ENCODE measurements at places on chromosomes 6 and 20. TPM values are rescaled to one million over a fixed set of nuclear protein-coding genes. Genes with fewer than 3 reads are reported as not detected.

GRCh38 chr6:27138837-27139755, 108.4 kb upstream of the PRSS16 start:
- peak; percentile 97 for DNase-seq

The SRXN1 gene
- 26.6 TPM for total RNA-seq

DNA sequence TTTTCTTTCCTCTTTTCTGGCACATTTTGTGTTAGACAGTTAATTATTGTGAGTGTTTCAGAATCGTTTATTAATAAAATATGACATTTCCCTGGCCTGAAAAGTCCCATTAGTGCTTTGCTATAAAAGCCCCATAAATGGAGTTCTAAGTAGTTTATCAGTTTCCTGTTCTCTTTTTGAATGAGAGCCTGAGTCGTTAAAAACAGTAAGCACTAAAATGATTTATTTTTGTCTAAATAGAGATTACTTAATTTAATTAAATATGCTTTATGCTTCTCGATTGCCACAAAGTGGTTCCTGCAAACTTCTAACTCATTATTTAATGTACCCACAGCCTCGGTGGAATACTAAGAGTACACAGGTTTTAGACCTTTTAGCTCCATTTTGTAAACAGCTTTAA, 577.9 kb downstream of the C6orf118 start:
- no peak for DNase-seq

DNA sequence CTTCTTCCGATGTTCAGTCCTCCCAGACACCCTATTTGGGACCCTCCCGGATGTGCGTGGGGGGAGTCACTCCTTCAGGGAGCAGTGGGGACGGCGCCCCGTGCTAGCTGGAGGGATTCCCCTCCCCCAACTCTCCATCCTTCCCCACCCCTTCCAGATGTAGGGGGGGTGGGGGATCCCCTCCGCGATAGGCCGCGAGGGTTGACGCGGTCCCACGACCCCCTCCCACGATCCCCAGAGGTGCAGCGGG, 548 bp downstream of the GNL1 start:
- no peak for DNase-seq

The GLP1R gene
- total RNA-seq: 3.7 TPM

- no peak for DNase-seq
Measured at GRCh38 chr6:135129136-135129856, 51.8 kb upstream of the MYB start.

DNA sequence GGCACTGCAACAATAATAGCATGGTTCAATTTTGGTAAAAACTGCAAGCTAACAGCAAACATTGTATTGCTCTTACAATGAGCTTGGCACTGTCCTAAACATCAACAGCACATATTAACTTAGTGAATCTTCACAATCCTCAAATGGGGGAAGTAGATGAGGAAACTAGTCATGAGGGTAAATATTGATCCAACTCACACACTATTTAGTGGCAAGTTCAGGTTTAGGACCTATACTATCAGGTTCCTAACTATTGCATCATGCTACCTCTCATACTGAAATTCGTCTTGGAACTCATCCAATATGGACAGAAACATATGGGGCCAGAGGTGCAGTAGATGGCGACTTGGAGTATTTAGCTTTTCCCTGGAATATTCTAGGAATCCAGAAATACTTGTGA, 34.2 kb downstream of the FKBP1C start:
- DNase-seq: no peak

GRCh38 chr20:64159711-64160110, 4.5 kb upstream of the MYT1 start:
- DNase-seq: no peak

The SLC35D3 gene
- 1.5 TPM for total RNA-seq

GRCh38 chr20:50409495-50409894, 100.7 kb upstream of the PTPN1 start:
- DNase-seq: no peak

DNA sequence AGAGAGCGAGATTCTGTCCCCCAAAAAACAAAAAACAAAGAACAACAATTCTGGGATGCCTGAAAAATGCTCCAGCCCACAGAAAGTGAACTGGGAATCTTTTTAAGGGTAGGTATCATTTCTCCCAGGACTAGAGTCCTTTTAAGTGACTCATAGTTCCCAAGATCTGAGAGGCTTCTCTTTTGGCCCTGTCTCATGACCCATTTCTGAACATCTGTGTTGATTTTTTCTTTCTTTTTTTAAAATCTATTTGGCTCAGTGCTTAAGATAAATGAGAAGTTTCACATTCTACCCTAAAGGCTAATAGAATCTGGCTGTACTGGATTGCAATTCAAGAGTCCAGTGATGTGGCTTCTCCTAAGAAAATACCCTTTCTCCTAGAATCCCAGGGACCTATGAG, 217.6 kb upstream of the FOXQ1 start:
- DNase-seq: no peak

DNA sequence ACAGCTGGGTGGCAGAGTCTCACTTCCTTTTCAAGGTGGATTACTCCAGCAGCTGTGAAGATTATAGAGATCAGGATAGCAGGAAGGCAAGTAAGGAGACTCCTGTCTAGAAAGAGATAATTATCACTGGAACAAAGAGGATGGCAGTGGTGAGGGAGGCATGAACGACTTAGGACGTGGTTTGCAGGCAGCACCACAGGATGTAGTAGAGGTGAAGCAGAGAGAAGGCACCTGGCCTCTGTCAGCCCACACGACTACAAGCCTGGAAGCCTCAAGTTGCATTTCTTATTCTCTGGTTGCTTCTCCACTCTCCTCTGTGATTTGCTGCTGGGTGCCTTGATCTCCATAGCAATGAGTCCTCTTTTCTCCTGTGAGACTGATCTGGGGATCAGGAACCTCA, 62.7 kb downstream of the TSHZ2 start:
- no peak for DNase-seq

GRCh38 chr20:20366876-20367574, 879 bp upstream of the INSM1 start:
- DNase-seq: peak; percentile 75

DNA sequence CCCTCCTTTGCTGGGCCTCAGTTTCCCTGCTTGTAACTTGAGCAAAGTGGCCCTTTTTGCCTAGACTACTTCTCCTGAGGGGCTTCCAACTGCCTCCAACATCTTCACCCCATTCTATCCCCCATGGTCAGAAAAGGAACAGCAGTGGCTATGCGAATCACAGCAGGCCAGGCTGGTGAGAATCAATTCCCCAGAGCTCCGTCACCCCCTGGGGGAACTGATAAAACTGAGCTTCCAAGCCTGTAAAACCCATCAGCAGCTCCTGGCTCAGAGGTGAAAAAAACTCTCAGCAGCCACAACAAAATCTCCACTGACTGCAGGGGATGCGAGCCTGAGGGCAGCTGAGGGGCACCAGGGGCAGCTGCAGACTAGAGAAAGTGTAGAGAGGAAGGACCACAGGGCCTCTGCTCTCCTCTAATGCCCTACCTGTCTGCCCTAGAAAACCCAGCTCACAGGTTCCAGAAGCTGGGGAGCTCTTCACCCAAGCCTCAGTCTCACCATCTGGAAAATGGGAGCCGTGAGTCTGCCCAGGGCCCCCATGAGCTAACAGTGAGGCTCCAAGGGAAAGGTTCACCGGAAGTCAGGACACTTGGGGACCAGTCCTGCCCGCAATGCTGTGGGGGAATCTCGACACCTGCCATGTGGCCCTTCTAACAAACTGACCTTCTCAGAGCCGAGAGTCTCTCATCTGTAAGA, 120.6 kb downstream of the GRM4 start:
- DNase-seq: no peak

The C6orf15 gene
- total RNA-seq: not detected

The MAP7 gene
- total RNA-seq: 47.8 TPM

DNA sequence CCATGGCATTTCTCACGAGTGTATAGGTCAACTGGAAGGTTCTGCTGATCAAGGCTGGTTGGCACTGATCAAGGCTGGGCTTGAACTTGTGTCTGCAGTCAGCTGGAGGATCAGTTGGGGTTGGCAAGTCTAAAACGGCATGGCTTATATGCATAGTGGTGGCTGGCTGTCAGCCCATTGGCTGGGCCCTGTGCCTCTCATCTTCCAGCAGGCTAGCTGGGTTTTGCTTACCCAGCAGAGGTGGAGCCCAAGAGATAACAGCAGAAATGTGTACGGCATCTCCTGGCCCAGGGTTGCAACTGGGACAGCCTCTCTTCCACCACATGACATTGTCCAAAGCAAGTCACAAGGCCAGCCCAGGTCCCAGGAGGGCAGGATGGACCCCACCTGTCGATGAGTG, 158.2 kb downstream of the BMP7 start:
- DNase-seq: no peak

DNA sequence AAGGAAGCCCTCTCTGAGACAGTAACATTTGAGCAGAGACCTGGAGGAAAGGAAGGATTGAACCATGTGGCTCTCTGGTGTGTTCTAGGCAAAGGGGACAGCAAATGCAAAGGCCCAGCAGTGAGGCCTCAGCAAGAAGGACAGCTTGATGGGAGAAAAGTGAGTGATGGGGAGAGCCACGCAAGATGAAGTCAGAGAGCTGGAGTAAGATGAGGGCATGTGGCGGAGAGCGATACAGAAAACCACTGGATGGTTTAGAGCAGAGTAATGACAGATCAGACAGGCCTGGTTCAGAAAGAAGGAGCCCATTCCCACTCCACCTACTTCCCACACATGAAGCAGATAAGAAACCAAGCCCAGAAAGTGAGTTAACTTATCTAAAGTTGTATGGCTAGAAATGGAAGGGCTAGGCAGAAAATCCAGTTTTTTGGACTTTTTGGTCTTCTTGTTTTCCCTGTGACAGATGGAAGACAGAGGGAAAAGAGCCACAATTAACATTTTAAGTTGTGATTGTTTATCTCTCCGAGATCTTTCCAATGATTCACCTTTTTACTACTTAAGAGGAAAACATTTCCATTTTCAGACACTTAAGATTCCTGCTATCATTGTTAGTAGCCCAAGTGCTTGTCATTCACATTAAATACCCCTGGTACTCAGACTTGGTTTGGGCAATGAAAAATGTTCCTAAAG, 723 bp upstream of the SNPH start:
- no peak for DNase-seq

DNA sequence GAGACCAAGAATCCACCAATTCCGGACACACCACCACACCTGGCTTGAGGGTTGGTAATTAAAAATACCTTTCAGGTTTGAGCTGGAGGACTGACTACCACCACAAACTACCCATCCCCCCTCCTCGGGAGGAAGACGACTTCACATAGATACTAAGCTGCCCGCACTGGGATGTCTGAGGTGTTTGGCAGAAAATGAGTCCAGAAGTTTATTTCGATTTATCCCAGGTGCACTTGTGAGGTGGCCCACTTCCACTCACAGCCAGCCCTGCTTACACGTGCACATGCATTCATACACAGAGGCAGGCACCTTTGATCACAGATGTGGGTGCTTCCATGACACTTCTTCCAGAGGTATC, 187.1 kb downstream of the ID4 start:
- DNase-seq: no peak

The SLPI gene
- not detected for total RNA-seq

GRCh38 chr6:102114402-102114801, 720.9 kb downstream of the GRIK2 start:
- DNase-seq: peak; percentile 72

The OR2J3 gene
- 0.35 TPM for total RNA-seq

The ZNF165 gene
- total RNA-seq: 5.5 TPM

DNA sequence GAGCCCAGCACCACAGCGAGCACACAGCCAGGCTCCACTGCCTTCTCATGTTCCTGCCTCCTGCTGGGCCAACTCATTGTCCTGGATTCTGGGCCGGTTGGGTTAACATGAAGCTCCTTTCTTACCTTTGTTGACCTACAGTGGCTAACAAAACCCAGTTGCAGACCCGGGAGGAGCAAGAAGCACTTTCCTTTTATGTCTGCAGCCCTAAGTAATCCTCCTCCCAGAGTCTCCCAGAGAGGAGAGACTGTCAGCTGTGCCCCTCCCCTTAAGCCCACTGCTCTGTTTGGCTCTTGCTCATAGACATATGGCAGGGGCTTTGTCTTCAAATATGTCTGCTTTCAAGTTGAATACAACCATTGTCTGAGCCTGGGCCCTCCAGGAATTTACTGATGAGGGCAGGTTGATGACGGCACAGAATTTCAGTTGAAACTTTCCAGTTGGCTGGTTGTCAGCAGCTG, 55.2 kb downstream of the PSMB1 start:
- peak; percentile 74 for DNase-seq

DNA sequence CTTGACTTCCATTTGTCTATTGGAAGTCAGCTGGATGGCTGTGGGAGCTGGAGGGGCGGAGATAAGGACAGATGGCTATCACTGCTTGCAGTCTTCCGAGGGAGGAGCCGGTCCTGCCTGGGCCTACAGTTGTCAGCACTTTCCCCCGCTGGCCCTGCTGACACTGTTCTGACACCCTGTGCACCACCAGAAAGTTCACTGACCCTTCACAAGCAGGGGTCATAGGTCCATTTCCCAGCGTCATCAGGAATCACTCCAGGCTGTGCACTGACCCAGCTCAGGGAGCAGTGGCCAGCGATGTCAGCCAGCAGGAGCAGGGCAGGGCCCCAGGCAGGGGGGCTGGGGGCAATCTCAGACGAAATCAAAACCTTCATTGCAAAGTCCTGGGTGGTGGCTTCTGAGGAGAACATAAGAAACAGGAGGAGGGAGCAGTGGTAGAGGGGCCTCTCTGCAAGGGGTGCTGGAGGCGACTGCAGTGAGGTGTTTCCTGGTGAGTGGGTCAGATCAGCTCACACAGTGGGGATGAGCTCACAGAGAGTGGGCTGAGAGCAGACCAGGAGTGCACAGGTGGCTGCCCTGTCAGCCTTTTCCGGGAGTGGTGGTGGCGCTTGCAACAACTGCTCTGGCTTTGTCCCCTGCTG, 26.5 kb upstream of the PLEKHG1 start:
- peak; percentile 24 for DNase-seq

The ZNF334 gene
- total RNA-seq: 15.2 TPM

GRCh38 chr20:25493137-25493536, 85.7 kb downstream of the GINS1 start:
- DNase-seq: no peak

The JPH2 gene
- total RNA-seq: 0.78 TPM

The NKX2-2 gene
- total RNA-seq: not detected

The MAPK14 gene
- 33.8 TPM for total RNA-seq
